Endothelial cell (in vitro differentiated cells): ENCODE measurements at places on chromosomes 3 and 15.

DNA sequence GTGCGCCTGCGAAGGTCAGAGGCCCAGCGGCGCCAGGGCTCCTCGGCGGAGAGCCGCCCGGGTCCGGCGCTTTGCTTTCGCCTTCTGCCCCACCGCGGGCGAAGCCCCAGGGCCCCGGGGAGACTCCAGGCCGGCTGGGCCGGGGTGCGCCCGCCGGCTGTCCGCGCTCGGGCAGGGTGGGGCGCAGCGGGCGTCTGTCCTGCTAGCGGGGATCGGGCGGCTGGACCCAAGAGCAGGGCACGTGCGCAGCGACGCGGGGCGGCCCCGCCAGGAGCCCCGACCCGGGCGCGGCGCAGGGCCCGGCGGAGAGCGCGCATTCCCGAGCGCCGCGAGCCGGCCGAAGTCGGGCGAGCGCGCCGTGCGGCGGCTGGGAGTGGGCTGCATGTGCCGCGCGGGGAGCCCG, 569 bp upstream of the ALDH1A3 start:
- DNase-seq: peak; percentile 18

GRCh38 chr3:43707266-43707665, 16.5 kb downstream of the ABHD5 start:
- DNase-seq: no peak

DNA sequence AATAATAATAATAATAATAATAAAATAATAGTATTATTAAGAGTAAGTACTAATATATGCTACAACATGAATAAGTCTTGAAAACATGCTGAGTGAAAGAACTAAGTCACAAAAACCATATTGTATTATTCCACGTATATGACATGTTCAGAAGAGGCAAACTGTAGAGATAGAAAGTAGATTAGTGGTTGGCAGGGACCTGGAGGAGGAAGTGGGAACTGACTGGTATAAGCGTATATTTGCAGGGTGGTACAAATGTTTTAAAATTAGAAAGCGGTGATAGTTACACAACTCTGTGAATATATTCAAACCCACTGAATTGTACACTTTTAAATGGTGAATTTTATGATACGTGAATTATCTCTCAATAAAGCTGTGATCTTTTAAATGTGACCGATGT, 32.8 kb downstream of the LRRK1 start:
- no peak for DNase-seq

DNA sequence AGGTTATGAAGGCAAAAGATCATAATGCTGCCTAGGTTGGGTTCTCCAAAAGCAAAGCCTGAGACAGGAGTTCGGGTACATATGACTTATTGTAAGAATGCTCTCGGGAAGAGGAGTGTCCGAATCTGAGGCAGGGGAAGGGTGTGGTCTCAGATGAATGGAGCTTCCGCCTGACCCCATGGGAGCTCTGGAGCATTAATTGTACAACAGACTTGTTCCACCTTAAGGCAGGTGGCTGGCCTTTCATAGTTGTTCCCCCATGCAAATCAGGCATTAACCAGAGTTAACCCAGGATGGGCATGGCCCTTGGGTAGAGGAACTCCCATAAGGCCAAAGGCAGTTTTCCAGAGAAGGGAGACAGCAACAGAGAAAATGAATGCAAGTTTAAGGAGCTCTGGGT, 170.6 kb downstream of the MYRIP start:
- no peak for DNase-seq

DNA sequence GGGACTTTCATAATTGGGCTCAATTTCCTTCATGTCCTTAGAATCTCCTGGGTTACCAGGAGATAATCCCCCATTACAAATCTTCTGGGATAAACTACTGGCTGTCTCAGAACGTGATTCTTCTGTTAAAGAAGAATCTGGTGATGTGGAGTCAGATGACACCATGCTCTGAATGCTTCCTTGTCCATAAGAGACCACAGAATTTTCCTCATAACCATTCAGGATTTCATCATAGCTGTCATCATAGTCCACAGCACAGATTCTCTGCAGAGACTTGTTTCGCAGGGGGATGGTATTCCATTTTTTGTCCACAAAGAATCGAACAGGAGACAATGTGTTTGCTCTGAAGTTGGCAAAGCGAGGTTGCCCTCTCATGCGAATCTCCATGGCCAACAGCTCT, 109.8 kb upstream of the TSPAN3 start:
- DNase-seq: no peak

DNA sequence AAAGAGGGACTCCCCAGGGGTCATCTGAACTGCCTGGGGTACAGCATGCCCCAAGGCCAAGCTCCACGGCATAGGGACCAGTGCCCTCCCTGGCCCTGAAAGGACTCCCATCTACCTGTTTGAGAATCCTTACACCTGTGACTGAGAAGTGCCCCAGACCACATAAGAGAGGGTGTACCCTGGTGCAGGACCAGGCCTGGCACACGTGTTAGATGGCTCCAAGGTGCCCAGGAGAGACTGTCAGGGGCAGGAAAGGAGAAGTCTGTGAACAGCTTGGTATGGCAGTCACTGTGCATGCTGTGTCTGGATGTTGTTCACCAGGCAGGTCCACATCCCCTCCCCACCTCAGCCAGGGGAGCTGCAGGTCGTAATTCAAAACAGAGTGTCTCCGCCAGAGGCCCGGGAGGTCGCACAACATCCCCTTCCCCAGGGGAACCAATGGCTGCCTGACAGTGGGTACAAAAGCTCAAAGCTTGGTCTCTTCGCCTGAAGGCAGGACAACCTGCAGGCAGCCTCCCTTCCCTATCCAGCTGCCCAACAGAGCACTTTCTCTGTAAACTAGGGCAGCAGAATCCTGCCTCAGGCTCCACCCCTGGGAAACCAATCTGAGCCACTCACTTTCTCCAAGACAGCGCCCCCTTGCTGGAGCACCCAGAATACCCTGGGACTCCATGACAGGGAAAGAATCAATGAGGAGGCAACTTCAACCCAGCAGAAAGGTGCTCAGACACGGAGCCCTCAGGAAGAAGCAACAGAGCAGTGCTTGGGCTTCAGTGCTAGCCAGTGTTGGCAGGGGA, 3.9 kb downstream of the NUP210 start:
- peak; percentile 25 for DNase-seq

GRCh38 chr3:13338231-13338630, 81.9 kb downstream of the NUP210 start:
- DNase-seq: no peak

DNA sequence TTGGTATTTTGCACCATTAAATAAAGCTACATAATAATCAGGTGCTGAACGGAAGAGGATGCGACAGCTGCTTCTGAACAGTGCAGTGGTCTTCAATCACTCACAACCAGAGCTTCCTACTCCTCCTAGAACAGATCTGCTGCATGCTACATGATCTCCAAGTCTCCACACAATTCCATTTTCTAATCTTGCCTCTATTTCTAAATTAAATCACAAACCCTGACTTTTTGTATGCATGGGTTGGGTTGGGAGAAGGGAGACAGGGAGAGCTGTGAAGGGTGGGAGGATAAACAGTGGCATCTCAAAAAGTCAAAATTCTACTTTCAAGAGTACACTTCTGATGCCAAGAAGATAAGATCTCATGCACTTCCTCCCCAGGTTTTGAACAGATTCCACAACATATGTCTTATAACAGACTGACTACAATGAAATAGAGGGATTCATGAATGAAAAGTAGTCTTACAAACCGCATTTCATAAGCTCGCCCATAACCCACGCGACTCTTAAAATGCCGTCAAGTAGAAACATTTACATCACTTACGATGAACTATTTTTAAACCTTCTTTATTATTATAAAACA, 57.2 kb downstream of the CHSY1 start:
- no peak for DNase-seq

GRCh38 chr3:160840590-160840989, 84.6 kb downstream of the PPM1L start:
- no peak for DNase-seq

DNA sequence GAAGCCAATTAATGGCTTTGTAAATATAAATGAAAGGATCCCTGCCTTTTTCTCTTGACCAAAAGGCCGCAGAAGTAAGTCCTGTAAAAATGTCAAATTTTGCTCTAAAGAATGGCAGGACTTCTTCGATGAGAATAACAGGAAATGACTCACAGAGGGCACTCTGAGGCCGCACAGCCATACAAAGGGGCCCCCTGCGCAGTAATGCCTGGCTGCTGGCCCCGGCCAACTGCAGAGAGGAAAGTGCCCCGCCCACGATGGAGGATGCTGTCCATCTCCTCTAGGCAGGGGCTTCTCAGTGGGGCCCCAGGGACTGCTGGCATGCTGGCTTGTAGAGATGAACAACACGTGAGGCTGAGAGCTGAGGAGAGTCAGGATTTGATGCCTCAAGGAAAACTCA, 18.1 kb upstream of the SCN10A start:
- peak; percentile 41 for DNase-seq

DNA sequence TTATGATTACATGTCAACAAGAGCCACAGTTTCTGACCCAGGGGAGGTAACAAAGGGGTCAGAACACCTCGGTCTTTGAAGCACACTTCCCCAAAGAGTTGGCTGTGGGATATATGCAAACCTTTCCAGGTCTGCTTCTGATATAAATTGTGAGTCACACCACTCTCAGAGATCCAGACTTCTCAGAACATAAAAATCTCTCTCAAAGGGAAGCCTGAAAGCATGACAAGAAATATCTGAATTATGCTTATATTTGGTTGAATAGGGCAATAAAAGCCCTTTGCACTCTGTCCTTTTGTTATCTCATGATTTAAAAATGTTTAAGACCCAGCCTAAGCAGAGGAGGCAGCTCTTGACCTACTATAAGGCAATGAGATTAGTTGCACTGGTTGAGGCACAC, 56.8 kb downstream of the MYH15 start:
- DNase-seq: no peak

DNA sequence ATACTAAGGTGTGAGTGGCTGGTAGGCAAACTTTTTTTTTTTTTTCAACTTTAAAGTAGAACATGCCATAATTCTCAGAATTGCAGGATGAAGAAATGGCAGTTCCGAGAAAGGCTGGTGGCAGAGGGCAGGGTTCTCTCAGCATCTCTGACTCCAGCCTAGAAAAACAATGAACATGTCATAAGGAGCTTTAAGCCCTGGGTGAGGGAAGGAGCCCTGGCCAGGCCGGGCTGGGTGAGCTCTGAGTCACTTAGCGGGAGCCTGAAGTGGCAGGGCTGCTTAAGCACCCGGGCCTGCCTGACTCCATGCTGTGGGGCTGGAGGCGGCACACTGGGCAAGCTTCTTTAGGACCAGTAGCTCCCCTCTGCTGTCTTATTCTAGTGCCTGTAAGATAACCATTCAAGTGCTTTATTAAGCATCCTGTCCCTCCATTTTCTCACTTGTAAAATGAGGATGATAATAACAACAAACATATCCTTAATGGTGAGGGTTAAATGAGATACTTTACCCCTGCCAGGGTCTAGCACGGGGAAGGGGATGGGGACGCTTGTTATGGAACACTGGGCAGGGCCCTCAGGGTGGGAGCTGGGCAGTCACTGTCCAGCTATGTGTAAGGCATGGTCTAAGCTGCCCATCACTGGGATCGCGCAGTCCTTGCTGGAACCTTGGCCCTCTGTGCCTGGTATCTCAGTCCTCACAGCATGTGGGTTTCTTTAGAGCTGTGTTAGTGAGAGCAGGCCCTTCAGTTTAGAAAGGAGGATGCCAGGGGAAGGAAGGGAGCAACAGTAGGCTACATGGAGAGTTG, 18.4 kb downstream of the SMAD6 start:
- no peak for DNase-seq

GRCh38 chr15:91947293-91947679, 93.8 kb downstream of the SLCO3A1 start:
- DNase-seq: no peak

DNA sequence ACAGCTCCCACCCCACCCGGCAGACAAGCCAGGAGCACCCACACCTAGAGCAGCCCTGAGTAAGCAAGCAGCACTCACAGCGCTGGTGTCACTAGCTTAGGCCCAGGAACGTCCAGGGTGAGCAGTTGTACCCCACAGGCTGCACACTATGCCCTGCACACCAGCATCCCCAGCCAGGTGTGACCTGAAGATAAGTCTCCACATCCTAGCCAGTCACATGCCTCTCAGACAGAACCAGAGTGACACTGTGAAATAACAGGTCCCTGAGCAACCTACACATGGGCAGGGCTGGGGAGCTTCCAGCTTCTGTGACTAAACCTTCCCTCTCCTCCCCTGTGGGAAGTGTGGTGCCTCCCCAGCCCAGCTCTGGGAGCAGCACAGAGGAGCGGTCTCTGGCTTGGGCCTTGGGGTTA, 253.6 kb downstream of the UACA start:
- no peak for DNase-seq

- DNase-seq: no peak
Measured at GRCh38 chr15:73225358-73226015, 143.3 kb downstream of the HCN4 start.

- DNase-seq: no peak
Measured at GRCh38 chr3:48125013-48125705, 63.1 kb downstream of the CDC25A start.

DNA sequence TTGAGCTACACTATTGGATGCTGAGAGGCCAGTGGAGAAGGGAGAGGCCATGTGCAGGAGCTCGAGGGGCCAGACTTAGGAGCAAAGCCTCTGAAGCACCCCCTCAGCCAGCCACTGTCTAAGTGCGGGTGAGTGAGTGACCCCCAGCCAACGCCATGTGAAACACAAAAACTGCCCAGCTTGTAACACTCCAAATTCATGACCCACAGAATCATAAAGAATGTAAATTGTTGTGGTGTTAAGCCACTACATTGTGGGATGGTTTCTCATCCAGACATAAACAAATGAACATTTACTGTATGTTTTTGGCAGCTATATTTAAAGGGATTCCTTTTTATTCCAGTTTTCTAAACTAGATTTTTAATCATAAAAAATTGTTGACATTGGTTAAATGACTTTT, 27.2 kb upstream of the TMEM158 start:
- DNase-seq: no peak

DNA sequence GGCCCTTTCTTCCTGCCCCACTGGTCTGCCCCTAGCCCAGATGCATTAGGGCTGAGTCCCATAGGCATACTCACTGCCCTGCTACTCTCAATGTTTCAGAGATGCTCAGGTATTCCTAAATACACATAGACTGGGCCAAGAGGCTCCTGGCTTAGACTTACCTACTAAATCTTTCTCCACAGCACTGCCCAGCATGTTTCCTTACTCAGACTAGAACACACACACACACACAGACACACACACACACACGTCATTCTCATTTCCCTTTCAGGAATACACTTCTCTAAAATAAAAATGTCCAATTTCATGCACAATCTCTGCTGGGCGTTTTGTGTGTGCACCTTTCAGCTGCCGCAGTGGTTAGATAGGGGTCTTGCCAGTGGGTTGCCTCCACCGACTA, 175.7 kb downstream of the FAM43A start:
- no peak for DNase-seq
